T-helper 17 cell (primary cell): ENCODE measurements at places on chromosomes 5 and 9.

DNA sequence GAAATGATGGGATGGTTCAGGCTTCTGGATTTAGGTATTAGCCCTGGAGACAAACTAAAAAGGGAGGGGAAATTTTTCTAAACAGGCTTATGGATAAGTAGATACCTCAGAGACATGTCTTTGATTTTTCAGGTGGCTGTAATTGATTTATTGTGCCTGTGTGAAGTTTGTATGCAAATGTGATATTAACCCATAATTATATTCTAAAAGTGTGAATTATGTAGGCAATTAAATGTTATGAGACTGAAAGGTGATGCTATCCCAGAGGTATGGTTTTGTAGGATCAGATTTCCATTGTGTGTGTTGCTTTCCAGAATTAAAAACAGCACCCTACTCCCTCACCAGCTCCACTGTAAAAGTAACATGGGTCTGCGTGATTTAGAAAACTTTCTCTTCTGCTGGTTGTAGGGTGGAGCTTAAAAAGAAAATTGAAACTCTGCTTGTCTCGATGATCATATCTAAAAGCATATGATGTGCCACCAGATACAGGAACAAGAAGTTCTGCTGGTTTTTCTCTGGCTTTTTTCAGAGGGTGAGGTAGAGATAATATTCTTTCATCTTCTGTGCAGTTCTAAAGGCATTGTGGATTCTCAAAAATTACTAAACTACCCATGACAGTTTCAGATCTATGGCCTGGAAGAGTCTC is 71.8 kb upstream of the TAF11L2 start:
- no peak overlapping the region for H3K4me3 ChIP-seq
- H3K36me3 ChIP-seq, result no peaks in the 10 kb centered on the region
- H3K27me3 ChIP-seq, result no peaks in the 10 kb centered on the region
- no peak overlapping the region for H3K27ac ChIP-seq
- DNase-seq, result no peak

GRCh38 chr5:174436750-174437149 is 287.6 kb upstream of the MSX2 start:
- peaks cover 5% of the 10 kb centered on the region for H3K27me3 ChIP-seq
- no peaks in the 10 kb centered on the region for H3K36me3 ChIP-seq
- no peak for DNase-seq
- H3K4me3 ChIP-seq, result no peak overlapping the region

- no peak overlapping the region for H3K27ac ChIP-seq
- no peak for DNase-seq
- H3K4me3 ChIP-seq, result no peak overlapping the region
- no peaks in the 10 kb centered on the region for H3K4me1 ChIP-seq
Observed at GRCh38 chr5:158064334-158065123, 205.6 kb upstream of the CLINT1 start.

DNA sequence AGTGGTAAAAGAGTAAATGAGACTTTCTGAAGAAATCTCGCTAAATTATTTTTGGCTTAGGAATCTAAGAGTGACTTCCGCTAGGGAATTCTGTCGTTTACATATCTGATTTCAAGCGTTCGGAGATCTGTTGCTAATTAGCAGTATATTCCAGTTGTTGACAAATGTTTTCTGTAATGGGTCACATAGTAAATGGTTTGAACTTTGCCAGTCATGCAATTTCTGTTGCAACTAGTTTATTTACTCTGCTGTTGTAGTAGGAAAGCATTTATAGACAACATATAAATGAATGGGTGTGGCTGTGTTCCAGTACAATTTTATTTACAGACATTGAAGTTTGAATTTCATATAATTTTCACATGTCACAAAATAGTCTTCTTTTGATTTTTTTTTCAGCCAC is 57.4 kb upstream of the JAK2 start:
- no peaks in the 10 kb centered on the region for H3K27me3 ChIP-seq
- H3K27ac ChIP-seq, result peak overlapping the region; percentile 60
- H3K36me3 ChIP-seq, result peaks cover 2% of the 10 kb centered on the region
- peaks cover 7% of the 10 kb centered on the region for H3K4me1 ChIP-seq

DNA sequence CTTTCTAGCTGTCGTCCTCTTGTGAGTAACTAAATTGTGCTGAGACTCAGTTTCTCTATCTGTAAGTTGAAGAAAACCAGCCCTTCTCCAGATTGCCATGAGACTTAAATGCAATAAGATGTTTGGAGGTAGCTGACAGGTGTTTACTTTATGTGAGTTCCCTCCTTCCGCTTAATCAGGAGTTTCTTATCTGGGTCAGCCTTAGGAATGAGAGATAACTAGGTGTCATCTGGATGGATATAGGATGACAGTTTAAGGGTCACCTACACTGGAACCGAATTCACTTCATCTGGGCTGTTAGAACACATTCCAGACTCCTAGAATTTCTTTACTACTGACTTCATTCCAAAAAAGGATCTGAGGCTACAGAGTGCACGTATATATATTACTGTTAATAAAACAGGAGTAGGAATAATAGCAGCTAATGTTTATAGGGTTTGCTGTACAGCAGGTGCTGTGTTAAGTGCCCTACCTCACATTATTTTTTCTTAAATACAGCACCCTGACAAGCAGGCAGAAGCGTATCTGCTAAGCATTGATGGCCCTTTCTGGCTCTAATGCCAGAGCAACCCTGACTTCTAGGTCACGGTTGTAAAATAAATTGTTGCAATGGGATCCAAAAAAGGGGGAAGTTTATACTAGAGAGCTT is 30.0 kb upstream of the CPEB4 start:
- peaks cover 16% of the 10 kb centered on the region for H3K27me3 ChIP-seq
- H3K4me3 ChIP-seq, result no peak overlapping the region
- no peak for DNase-seq
- H3K27ac ChIP-seq, result no peak overlapping the region
- peaks cover 4% of the 10 kb centered on the region for H3K4me1 ChIP-seq

DNA sequence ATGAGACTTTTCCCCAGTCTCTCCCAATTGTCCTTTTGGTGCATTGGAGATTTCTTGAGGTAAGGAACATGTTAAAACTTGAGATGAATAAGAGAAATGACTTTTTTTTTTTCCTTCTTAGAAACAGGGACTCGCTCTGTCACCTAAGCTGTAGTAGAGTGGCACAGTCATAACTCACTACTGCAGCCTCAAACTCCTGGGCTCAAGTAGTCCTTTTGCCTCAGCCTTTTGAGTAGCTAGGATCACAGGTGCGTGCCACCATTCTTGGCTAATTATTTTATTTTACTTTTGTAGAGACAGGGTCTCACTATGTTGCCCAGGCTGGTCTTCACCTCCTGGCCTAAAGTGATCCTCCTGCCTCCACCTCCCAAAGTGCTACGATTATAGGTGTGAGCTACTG is 25.9 kb downstream of the CDC42SE2 start:
- H3K36me3 ChIP-seq, result peaks cover 2% of the 10 kb centered on the region
- peaks cover 42% of the 10 kb centered on the region for H3K4me1 ChIP-seq
- peak overlapping the region; percentile 93 for H3K27ac ChIP-seq
- H3K27me3 ChIP-seq, result no peaks in the 10 kb centered on the region

DNA sequence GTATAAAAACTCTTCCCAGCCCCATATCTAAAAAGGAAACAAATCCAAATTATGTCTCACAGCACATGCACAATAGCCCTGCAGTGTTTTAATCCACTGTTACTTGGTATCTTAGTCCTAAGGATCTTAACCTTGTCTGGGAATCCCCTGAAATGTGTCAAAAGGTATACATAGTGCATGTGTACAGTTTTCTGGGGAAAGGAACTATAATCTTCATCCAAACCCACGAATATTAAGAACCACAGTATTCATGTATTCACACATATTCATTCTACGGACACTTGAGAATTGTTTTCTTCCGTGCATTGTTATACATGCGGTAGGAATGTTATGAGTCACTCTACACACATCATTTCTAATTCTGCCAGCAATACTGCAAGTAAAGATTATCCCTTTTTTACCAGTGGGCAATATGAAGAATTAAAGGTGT is 47.8 kb upstream of the SNX2 start:
- DNase-seq, result no peak
- no peaks in the 10 kb centered on the region for H3K4me1 ChIP-seq
- H3K4me3 ChIP-seq, result no peak overlapping the region
- peaks cover 7% of the 10 kb centered on the region for H3K27me3 ChIP-seq

DNA sequence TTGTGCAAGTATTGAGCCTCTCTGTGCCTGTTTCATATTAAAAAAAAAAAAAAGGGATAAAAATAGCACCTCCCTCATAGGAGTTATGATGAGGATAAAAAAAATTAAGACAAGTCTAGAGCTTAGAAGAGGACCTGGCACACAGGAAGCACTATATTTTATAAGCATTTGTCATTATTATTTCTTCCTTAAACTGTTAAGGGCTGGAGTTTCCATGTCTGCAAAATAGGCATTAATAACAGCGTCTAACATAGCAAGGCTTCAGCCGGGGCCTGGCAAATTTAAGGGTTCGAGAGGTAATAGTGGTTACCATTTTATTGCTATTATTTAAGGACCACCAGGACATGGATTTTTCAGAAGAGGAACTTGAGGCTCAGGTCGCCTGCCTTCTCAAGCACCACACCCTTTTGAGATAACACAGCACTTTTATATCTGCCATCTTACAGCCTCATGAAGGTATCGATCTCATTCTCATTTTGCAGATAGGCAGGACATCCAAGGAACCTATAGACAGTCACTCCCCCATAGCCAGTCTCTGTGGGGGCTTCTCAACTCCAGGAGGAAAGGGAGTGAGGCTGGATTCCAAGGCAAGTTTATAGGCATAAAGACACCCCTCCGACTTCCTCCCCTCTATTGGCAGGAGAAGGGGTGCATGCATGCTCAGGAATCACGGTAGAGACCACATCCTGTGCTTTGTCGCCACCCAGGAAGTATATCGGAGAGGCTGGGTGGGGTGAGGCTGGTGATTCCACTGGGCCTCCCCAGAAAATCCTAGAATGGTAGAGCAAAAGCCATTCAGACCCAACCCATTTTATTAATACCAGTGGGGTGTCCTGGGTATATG is 2.4 kb downstream of the ANXA6 start:
- H3K27ac ChIP-seq, result peak overlapping the region; percentile 98
- peak; percentile 29 for DNase-seq
- H3K36me3 ChIP-seq, result no peaks in the 10 kb centered on the region
- H3K4me1 ChIP-seq, result peaks cover 71% of the 10 kb centered on the region
- peak overlapping the region; percentile 95 for H3K4me3 ChIP-seq
- no peaks in the 10 kb centered on the region for H3K27me3 ChIP-seq

DNA sequence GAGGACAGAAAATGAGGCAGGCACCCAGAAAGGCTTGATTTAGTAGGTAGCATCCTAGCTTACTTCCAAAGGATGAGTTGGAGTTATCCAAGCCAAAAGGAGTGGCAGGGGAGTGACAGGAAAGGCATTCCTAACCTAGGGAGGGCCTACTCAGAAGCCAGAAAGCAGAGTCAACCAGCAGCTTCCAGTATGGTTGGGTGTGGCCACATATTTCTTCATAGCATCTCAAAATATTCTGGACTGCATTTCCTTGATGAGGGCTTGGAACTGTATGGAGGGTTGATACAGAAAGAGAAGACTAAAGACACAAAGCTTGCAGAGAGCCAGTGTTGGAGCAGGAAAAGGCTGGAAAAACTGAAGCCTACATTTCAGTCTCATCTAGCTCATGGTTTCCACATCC is 656.8 kb upstream of the DMAC1 start:
- no peak overlapping the region for H3K27ac ChIP-seq
- H3K4me3 ChIP-seq, result no peak overlapping the region
- H3K27me3 ChIP-seq, result no peaks in the 10 kb centered on the region
- H3K36me3 ChIP-seq, result peaks cover 2% of the 10 kb centered on the region
- DNase-seq, result no peak

DNA sequence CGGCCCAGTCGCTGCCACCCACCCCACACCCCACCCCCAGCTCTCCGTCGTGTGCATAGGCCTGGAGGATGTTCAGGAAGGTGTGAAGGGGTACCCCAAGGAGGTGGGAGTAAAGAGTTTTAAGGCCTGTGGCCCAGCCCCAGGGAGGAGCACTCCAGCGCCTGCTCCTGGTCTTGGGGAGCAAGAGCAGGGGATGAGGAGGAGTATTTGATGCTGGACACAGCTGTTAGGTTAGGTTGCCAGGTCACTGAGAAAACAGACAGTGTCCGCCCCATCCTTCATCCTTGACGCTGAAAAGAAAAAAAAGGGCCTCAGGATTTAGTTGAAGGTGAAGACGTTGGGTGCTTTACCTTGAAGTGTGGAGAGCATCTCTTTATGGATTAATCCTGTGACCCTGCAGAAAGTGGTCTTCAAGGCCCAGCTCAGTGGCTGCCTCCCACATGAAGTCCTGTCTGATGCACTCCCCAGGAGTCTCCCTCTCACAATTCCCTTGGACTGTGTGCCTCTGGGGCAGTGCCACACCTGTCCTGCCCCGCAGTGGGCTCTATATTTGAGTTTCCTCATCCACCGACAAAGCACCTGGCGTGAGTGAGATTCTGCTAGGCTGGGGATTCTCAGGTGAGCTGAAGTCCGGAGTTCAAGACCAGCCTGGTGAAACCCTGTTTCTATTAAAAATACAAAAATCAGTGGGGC is 101.8 kb downstream of the SPRY4 start:
- H3K36me3 ChIP-seq, result no peaks in the 10 kb centered on the region
- DNase-seq, result no peak
- H3K27ac ChIP-seq, result peak overlapping the region; percentile 88
- H3K4me3 ChIP-seq, result peak overlapping the region; percentile 56
- no peaks in the 10 kb centered on the region for H3K27me3 ChIP-seq

GRCh38 chr9:78515108-78515507 is 218.2 kb downstream of the PSAT1 start:
- no peak overlapping the region for H3K4me3 ChIP-seq
- no peak overlapping the region for H3K27ac ChIP-seq
- peaks cover 2% of the 10 kb centered on the region for H3K36me3 ChIP-seq
- peaks cover 2% of the 10 kb centered on the region for H3K4me1 ChIP-seq

- no peaks in the 10 kb centered on the region for H3K27me3 ChIP-seq
- H3K36me3 ChIP-seq, result no peaks in the 10 kb centered on the region
- DNase-seq, result no peak
- no peaks in the 10 kb centered on the region for H3K4me1 ChIP-seq
- no peak overlapping the region for H3K4me3 ChIP-seq
Observed at GRCh38 chr5:41707853-41708603, 162.2 kb downstream of the OXCT1 start.

DNA sequence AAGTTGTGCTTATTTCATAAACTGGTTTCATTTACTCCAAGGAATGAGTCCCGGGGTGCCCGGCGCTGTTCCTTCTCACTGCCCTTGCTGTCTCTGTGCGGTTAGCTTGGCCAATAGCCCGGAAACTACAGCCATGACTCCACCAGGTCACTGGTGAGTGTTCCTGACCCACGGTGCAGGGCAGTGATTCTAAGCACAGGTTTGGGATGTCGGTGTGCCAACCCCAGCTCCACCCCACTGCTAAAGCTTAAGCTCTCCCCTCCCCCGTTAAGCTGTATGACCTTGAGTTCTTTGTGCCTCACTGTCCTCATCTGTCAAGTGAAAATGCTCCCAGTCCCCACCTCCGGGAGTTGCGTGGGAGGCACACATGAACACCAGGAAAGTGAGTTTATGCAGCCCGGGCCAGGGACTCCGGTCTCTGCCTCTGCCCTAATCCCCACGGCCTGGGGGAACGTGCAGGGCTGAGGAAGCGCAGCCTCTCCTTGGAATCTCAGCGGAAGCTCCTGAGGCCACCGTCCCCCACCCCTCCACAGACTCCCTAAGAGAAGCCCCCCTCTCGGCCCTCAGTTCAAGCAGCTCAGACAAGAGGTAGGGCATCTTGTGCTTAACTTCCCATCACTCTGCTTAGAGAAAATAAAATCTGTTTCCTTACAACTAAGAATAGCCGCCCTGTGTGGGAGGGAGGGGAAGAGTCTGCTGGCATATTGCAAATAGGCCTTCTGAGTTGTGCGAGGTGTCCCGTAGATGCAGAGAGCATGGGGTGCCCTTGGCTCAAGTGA is 92.0 kb upstream of the RAI14 start:
- H3K27me3 ChIP-seq, result peaks cover 5% of the 10 kb centered on the region
- H3K4me3 ChIP-seq, result no peak overlapping the region
- no peaks in the 10 kb centered on the region for H3K4me1 ChIP-seq
